HT-29 (cell line): ENCODE measurements at places on chromosomes 3 and 15. TPM values are rescaled to one million over a fixed set of nuclear protein-coding genes. Genes with fewer than 3 reads are reported as not detected.

Gene ABTB1
- total RNA-seq, result 5.5 and 10.1 TPM in 2 replicates

Gene ARPIN
- total RNA-seq, result 4.7 and 7.9 TPM in 2 replicates

Gene LRRC31
- 0.29 and 0.48 TPM in 2 replicates for total RNA-seq

Gene SLC9A9
- not detected in 2 replicates for total RNA-seq

Gene UCN2
- total RNA-seq, result not detected in 2 replicates

Gene PLIN1
- 0.03 and 0.51 TPM in 2 replicates for total RNA-seq

Gene GPR171
- not detected in 2 replicates for total RNA-seq

Gene TMPRSS7
- total RNA-seq, result 0.03 TPM in 1 of 2 replicates, not detected in the other

Gene PPIP5K1
- 51.8 and 62.5 TPM in 2 replicates for total RNA-seq

Gene INSYN1
- total RNA-seq, result not detected in 2 replicates

Gene ATP13A4
- 0.23 TPM in 2 replicates for total RNA-seq

Gene GRAMD1C
- total RNA-seq, result 0.10 and 0.42 TPM in 2 replicates

Gene FBXW12
- total RNA-seq, result not detected in 2 replicates

Gene CDC25A
- total RNA-seq, result 16.3 and 33.6 TPM in 2 replicates

Gene C2CD4A
- 0.10 and 0.58 TPM in 2 replicates for total RNA-seq

Gene SPATA12
- total RNA-seq, result 0.05 and 0.86 TPM in 2 replicates

Gene CCDC12
- total RNA-seq, result 38.2 and 39.4 TPM in 2 replicates

Gene FBXO40
- not detected in 2 replicates for total RNA-seq

Gene CPNE9
- 0.36 TPM in 1 of 2 replicates, not detected in the other for total RNA-seq

Gene NANOGP8
- total RNA-seq, result not detected in 2 replicates

Gene RNU5B-1
- not detected in 2 replicates for total RNA-seq

Gene KBTBD8
- total RNA-seq, result 0.33 and 0.89 TPM in 2 replicates

Gene ERC2
- not detected in 2 replicates for total RNA-seq

Gene ATG7
- total RNA-seq, result 11.4 and 17.4 TPM in 2 replicates

Gene PLXNA1
- 92.8 and 103 TPM in 2 replicates for total RNA-seq

Gene CACNA2D2
- total RNA-seq, result 0.33 and 0.42 TPM in 2 replicates

Gene CCDC33
- 9.9 and 17.0 TPM in 2 replicates for total RNA-seq

Gene ZNF620
- 2.1 and 2.8 TPM in 2 replicates for total RNA-seq
